ENCODE measurements at places on chromosomes 13 and 19.

- DNase-seq: no peak
Observed at GRCh38 chr19:29421196-29421545, 104.6 kb upstream of the VSTM2B start.

DNA sequence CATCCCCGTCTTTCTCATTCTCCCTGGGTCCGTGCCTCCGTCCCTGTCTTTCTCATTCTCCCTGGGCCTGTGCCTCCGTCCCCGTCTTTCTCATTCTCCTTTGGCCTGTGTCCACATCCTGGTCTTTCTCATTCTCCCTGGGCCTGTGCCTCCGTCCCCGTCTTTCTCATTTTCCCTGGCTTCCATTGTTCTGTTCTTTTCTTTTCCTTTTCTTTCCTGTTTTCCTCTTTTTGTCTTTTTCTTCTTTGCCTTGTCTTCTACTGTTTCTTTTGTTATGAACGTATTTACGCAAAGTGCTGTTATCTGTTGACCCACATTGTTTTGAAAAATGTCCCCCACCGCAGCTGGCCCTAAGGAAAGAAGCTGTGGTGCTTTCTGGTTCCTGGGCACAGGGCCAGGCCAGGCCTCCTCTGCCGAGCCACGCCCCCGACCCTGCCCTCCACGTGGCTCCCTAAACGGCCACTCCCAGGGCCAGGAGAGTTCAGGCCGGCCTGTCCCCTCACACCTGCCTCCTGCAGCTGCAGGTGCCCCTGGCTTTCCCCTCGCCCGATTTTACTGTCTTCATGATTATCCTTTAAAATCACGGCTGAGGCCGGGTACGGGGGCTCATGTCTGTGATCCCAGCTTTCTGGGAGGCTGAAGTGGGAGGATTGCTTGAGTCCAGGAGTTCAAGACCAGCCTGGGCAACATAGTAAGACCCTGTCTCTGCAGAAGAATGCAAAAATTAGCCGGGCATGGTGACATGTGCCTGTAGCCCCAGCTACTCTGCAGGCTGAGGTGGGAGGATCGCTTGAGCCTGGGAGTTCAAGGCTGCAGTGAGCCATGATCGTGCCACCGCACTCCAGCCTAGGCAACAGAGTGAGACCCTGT is 14.0 kb upstream of the TMPRSS9 start:
- DNase-seq: peak; percentile 20

- no peak for DNase-seq
Observed at GRCh38 chr19:29119590-29119989, 93.4 kb downstream of the UQCRFS1 start.

DNA sequence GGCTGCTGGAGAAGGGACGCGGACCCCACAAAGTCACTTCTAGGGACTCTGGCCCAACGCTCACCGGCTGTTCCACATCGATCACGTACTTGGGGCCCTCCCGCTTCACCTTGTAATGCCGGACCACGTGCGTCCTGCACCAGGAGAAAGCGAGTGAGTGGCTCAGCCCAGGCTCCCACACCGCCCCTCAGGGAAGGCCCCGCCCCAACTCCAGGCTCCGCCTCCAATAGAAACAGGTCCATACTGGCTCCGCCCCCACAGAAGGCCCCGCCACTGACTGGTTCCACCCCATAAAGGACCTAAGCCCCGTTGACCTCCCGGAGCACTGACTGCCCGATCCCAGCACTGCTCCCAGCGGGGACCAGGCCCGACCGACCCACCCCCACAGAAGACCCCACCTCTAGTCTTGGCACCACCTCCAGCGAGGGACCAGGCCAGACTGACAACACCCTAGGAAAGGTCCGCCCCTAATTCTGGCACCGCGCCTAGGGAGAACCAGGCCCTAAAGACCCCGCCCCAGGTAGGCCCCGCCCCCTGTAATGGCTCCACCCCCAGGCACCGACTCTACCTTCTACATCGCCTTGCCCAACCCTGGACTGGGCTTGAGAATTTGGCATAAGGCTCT is 11.3 kb downstream of the STAP2 start:
- no peak for DNase-seq

Data from NCI-H748 treated with DMSO at 0.1 percent for 48 hours (cell line).